ENCODE measurements at places on chromosomes 6 and 20. TPM values are rescaled to one million over a fixed set of nuclear protein-coding genes. Genes with fewer than 3 reads are reported as not detected.

DNA sequence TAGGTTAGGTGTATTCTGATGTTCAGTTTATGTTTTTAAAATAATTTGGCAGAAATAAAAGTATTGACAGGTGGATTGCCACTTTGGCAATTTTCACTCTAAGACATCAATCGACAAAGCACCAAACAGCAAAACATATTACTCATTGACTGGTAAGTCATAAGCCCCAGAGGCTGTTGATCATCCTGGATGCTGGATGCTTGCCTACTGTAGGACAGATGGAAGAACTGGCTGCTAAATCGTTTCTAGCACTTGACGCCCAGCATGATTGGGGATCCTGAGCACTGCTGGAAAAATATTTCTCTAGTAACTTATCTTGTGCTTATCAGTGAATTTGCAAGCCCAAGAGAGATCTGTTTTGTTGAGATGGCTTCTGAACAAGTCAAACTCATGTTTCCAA lies 1001.9 kb upstream of the FLRT3 start:
- no peaks in the 10 kb centered on the region for H3K27me3 ChIP-seq
- no peaks in the 10 kb centered on the region for H3K36me3 ChIP-seq
- no peaks in the 10 kb centered on the region for H3K4me1 ChIP-seq
- H3K4me3 ChIP-seq, result no peak overlapping the region
- no peak overlapping the region for H3K27ac ChIP-seq

DNA sequence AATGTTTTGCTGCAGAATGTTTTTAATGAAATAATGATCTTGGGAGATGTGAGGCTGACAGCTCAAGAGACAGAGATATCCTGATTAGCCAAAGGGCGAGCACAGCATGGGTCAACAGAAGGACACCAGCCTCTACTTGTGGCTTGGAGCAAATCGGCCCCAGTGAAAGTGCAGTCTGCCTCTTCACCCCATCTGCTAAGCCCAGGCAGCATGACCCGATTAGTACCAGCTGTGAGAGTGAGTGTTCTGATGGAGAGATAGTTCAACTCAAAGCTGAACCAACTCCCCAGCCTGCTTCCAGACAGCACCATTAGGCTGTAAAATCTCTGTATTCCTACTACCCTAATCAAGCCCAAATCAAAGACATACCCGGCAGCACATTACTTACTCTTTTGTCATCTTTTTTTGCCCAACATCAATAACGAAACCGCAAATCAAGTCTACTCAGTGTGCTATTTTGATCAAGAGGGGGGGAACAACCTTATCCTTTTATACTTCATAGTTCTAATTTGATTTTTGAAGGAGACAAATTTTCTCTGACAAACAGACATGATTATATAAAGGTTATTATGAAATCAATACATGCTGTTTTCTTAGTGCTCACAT lies 514.1 kb upstream of the NRSN1 start:
- H3K27ac ChIP-seq, result no peak overlapping the region
- no peaks in the 10 kb centered on the region for H3K4me1 ChIP-seq
- no peak overlapping the region for H3K4me3 ChIP-seq

GRCh38 chr6:137646484-137646883 lies 152.3 kb upstream of the OLIG3 start:
- no peak for DNase-seq
- no peaks in the 10 kb centered on the region for H3K36me3 ChIP-seq
- H3K27me3 ChIP-seq, result no peaks in the 10 kb centered on the region

GRCh38 chr20:9699181-9699580 lies 139.7 kb downstream of the PAK5 start:
- H3K27me3 ChIP-seq, result peaks cover 10% of the 10 kb centered on the region
- DNase-seq, result no peak
- H3K4me1 ChIP-seq, result no peaks in the 10 kb centered on the region
- no peak overlapping the region for H3K4me3 ChIP-seq
- no peaks in the 10 kb centered on the region for H3K36me3 ChIP-seq

GRCh38 chr6:7895125-7895423 lies 15.5 kb downstream of the TXNDC5 start:
- no peak overlapping the region for H3K27ac ChIP-seq
- H3K36me3 ChIP-seq, result no peaks in the 10 kb centered on the region
- DNase-seq, result no peak
- H3K4me1 ChIP-seq, result no peaks in the 10 kb centered on the region

GRCh38 chr6:147506704-147507114 lies 1.8 kb upstream of the SAMD5 start:
- DNase-seq, result peak; percentile 66
- no peaks in the 10 kb centered on the region for H3K36me3 ChIP-seq
- H3K27me3 ChIP-seq, result peaks cover 34% of the 10 kb centered on the region
- H3K27ac ChIP-seq, result no peak overlapping the region

- no peaks in the 10 kb centered on the region for H3K27me3 ChIP-seq
- H3K4me3 ChIP-seq, result no peak overlapping the region
- no peaks in the 10 kb centered on the region for H3K4me1 ChIP-seq
- no peak for DNase-seq
- H3K36me3 ChIP-seq, result no peaks in the 10 kb centered on the region
Measured at GRCh38 chr20:55513954-55514353, 491.4 kb downstream of the CBLN4 start.

GRCh38 chr6:16130437-16130891 lies 1.6 kb downstream of the MYLIP start:
- DNase-seq, result no peak
- peaks cover 54% of the 10 kb centered on the region for H3K4me1 ChIP-seq
- H3K27me3 ChIP-seq, result no peaks in the 10 kb centered on the region
- H3K4me3 ChIP-seq, result peak overlapping the region; percentile 98
- H3K27ac ChIP-seq, result peak overlapping the region; percentile 94

DNA sequence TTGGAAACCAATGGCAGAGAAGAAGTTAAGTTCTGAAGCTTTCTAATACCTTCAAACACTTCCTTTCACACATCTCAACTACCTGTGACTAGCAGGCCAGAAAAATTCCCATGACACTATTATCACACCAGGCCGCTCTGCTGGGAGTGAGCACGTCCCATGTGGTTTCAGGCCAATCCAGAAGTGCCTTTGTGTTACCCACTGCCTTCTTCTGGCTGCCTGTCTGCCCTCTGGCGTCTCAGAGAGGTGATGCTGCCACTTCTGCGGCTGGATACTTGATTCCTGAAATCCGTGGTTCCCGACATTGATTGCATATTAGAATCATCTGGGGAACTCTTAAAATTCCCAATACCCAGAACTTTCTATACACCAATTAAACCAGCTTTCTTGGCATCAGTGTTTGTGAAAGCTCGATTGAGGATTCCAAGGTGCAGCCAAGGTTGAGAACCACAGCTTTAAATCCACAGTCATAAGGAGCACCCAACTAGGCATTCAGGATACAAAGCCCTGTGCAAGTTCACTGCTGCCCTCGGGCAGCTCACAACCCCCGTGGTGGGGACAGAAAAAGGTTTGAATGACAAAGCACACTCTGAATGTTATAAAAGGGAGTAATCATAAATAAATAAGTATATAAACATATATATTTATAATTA lies 65.6 kb downstream of the STMND1 start:
- peak; percentile 34 for DNase-seq
- H3K27ac ChIP-seq, result peak overlapping the region; percentile 46
- H3K36me3 ChIP-seq, result no peaks in the 10 kb centered on the region
- no peak overlapping the region for H3K4me3 ChIP-seq
- H3K27me3 ChIP-seq, result no peaks in the 10 kb centered on the region

GRCh38 chr6:52106994-52107393 lies 19.6 kb upstream of the PKHD1 start:
- no peak for DNase-seq
- H3K27me3 ChIP-seq, result peaks cover 17% of the 10 kb centered on the region
- H3K36me3 ChIP-seq, result no peaks in the 10 kb centered on the region
- H3K4me3 ChIP-seq, result no peak overlapping the region

DNA sequence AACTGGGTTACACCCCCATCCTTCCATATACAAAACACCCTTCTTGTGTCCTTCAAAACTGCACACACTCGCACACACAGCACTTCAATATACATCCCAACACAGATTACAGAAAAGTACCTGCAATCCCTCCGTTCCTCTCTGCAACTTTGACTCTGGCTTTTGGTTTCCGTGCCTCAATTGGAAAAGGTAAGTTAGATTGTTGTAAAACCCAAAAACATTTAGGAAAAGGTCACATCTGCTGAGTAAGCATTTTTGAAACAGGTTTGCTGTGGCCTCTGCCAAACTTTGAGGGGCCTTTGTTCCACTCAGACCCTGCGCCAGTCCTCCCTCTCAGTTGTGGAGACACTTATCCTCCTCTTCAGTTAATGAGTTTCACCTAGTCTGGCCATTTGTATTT lies 4.2 kb downstream of the NKX2-4 start:
- DNase-seq, result no peak
- peaks cover 71% of the 10 kb centered on the region for H3K27me3 ChIP-seq

GRCh38 chr6:145562771-145563615 lies 172.3 kb downstream of the EPM2A start:
- no peaks in the 10 kb centered on the region for H3K36me3 ChIP-seq
- no peaks in the 10 kb centered on the region for H3K4me1 ChIP-seq
- H3K27ac ChIP-seq, result no peak overlapping the region
- no peak overlapping the region for H3K4me3 ChIP-seq

- H3K4me1 ChIP-seq, result no peaks in the 10 kb centered on the region
- no peaks in the 10 kb centered on the region for H3K27me3 ChIP-seq
- H3K27ac ChIP-seq, result no peak overlapping the region
- H3K4me3 ChIP-seq, result no peak overlapping the region
- H3K36me3 ChIP-seq, result no peaks in the 10 kb centered on the region
Measured at GRCh38 chr20:58818586-58819285, 32.0 kb downstream of the GNAS-AS1 start.

GRCh38 chr6:139376604-139377218 lies 2.3 kb upstream of the CITED2 start:
- DNase-seq, result peak; percentile 49
- peak overlapping the region; percentile 98 for H3K27ac ChIP-seq
- no peaks in the 10 kb centered on the region for H3K27me3 ChIP-seq

DNA sequence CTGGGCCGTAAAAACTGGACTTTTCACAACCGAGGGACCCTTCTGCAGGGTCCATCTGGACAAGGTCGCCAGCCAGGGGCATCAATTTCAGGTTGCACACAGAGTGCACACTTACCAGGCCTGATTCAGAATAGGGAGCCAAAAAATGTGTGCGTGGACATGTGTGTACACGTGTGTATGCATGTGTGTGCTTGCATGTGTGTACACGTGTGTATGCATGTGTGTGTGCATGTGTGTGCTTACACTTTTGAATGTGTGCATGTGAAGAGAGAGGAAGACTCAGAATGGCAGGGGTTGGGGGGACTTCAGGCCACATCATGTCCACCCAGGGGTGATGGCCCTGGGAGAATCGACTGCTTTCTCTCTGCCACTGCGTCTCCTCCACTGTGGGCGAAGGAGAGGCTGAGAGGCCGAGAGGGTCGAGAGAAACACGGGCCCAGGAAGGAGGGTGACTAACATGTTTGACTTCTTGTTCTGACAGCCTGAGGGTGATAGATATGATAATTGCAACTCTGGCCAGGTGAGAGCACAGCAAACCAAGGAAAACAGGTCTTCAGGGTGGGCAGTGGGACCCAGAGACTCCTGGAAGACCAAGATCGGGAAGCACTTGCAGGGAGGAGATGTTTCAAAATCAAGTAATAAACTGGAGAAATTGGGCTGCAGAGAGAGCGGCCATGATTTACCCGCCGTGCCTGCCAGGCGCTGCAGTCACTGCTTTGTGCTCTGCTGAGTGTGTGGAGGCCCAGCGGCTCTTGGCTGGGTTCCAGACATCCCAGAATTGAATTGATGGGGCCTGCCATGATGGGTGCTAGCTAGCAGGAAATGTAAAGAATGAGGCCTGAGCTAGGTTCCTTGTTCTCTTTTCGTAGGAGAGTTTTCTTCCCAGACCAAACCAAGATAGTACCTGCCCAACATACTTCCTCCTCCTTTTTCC lies 310.8 kb downstream of the QKI start:
- H3K4me1 ChIP-seq, result no peaks in the 10 kb centered on the region
- H3K36me3 ChIP-seq, result no peaks in the 10 kb centered on the region
- no peak for DNase-seq
- no peak overlapping the region for H3K27ac ChIP-seq
- no peak overlapping the region for H3K4me3 ChIP-seq

DNA sequence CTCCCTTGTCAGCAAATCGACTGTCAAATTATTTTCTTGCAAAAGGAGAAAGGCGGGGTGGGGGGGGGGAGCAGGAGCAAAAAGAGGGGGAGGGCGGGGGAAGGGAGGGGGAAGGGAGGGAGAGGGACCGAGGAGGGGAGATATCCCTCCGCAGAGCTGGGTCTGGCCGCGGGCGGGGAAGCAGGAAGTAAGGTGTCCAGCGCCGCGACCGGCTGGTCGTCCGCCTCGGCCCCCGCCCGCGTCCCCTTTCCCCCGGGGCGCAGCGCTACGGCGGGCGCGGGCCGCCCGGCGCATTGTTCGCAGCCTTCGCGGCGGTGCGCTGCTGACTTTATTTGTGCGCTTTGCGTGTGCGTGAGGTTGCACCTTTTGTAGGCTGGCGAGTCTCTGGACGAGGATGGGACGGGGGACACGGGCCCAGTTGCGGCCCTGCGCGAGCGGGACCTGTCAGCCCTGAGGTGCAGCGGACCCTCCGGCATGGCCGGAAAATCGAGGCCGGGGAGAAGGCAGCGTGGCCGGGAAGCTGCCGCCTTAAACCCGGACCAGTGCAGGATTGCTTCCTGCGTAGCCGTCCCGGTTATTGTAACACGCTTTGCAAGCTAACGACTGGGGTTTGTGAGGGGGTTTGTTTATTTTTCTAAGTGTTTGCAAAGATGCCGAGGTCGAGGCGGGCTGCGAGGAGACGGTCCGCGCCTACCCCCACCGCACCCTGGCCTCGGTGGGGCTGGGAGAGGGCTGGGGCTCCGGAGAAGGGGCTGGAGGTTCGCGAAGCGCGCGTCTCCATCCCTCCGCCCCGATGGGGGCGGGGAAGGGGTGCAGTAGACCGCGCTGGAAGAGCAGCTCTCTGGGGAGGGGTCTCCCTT lies 675 bp upstream of the TRERF1 start:
- no peaks in the 10 kb centered on the region for H3K27me3 ChIP-seq
- peaks cover 3% of the 10 kb centered on the region for H3K4me1 ChIP-seq
- peak overlapping the region; percentile 97 for H3K27ac ChIP-seq
- DNase-seq, result peak; percentile 78
- H3K36me3 ChIP-seq, result no peaks in the 10 kb centered on the region
- H3K4me3 ChIP-seq, result peak overlapping the region; percentile 77

GRCh38 chr6:111997853-111998208 lies 56.1 kb upstream of the CCN6 start:
- DNase-seq, result peak; percentile 44
- no peaks in the 10 kb centered on the region for H3K4me1 ChIP-seq
- H3K27me3 ChIP-seq, result no peaks in the 10 kb centered on the region
- no peaks in the 10 kb centered on the region for H3K36me3 ChIP-seq

The WFDC10B gene
- total RNA-seq, result not detected

The OR2H1 gene
- total RNA-seq, result not detected

The AIF1 gene
- 5.4 TPM for total RNA-seq

The SLC35B2 gene
- total RNA-seq, result 22.7 TPM

Measured in heart right ventricle (tissue), 16 donors.